ENCODE measurements at places on chromosomes 2 and 18. TPM values are rescaled to one million over a fixed set of nuclear protein-coding genes. Genes with fewer than 3 reads are reported as not detected.

The CCDC141 gene
- polyA plus RNA-seq: 15.2 TPM

The FLACC1 gene
- 0.88 TPM for polyA plus RNA-seq

The ALKAL2 gene
- polyA plus RNA-seq: 0.73 TPM

The NXPH2 gene
- not detected for polyA plus RNA-seq

The UBE2F gene
- polyA plus RNA-seq: 76.6 TPM

The SERPINB13 gene
- polyA plus RNA-seq: not detected

The ANO7 gene
- polyA plus RNA-seq: 0.61 TPM

The CRYGA gene
- not detected for polyA plus RNA-seq

The CFAP65 gene
- not detected for polyA plus RNA-seq

The KIF5C gene
- 0.44 TPM for polyA plus RNA-seq

The HRH4 gene
- polyA plus RNA-seq: not detected

The HMSD gene
- 0.03 TPM for polyA plus RNA-seq

The CHRND gene
- 0.03 TPM for polyA plus RNA-seq

- no peak for DNase-seq
Measured at GRCh38 chr2:176507786-176508185, 238.5 kb downstream of the MTX2 start.

DNA sequence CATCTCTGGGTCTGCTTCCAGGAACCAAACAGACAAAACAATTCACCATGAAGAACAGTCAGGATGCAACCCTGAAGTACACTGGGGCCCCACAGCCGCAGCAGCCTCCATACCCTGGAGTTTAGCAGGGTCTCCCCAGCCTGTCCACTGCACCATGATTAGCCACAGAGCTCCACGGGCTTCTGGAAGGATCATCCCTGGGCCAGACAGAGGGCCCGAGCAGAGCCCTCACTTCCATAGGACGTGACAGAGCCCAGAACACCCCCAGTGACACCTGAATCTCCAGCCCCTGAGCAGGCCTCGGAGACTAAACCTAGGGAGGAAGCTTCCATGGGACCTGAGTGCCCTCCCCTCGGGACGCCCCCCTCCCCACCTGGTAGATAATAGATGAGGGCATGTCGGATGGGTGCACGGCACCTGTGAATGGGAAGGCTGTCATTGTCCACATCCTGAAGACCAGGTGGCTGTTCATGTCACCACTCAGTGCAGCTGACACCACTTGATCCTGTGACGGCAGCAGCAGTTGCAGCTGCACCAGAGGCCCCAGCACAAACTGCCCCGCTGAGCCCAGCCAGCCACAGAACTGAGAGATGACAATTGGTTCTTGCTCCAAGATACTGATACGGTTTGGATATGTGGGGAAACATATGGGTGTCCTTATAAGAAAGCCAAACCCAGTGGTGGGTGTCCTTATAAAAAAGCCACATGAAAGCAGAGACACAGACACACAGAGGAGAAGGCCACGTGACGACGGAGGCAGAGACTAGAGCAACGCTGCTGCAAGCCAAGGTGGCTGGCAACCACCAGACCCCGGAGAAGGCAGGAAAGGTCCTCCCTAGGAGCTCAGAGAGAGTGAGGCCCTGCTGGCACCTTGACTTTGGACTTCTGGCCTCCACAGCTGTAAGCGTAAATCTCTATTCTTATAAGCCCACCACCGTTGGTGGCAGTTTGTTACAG, 23.2 kb downstream of the KIF1A start:
- DNase-seq: no peak

DNA sequence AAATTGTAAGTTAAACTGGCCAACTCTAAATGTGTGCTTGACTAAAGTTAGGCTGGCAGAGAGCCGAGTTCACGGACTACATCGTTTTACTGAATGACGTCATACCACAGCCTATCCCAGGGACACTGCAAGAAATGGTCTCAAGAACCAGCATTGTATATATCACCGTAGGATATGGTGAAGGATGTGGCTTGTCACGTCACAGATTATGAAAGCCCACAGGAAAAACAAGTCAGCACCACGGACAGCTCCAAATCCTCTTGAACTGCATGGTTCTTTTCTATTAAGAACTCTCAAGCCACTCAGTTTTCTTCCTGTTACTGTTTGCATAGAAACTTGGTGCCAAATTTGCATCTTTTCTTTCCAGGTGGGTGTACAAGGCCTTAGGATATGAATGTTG, 85.1 kb upstream of the ACAA2 start:
- DNase-seq: no peak

- no peak for DNase-seq
Measured at GRCh38 chr2:172734711-172735581, 699 bp upstream of the RAPGEF4 start.

- no peak for DNase-seq
Measured at GRCh38 chr18:7645756-7646155, 78.6 kb downstream of the PTPRM start.

- DNase-seq: peak; percentile 60
Measured at GRCh38 chr2:71548646-71549425, 95.5 kb downstream of the DYSF start.

DNA sequence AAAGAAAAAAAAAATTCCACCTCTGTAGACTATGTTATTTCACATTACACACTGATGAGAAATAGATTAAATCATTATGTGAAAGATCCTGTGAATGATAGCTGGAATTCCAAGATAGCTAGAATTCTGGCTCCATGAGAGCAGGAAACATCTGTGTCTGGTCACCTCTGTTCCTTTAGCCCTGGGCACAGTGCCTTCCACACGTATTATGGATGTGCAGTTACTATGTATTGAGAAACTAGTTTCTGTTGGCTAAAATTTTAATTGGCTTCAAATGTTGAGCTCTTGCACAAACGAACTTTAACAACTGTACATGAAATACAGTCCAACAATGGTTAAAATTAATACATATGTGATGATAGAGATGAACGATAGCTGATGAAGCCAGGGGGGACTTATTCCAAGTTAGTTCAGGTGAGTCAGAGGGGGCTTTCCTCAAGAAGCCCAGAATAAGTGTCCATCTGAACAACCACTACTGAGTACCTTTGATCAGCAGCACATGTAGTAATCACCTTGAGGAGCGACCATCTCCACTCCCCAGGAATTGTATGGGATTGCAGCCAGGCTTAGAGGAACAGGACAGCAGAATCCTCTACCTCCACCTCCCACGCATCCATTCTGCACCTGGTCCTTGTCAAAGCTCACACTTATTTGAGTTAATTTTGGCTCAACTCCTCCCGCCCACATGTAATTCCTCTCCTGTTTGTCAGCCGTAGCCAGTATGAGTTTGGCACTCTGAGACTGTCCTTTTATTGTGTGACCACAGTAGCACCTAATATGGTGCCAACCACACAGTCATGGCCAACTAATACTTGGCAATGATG, 68.6 kb downstream of the NABP1 start:
- DNase-seq: no peak

- DNase-seq: no peak
Measured at GRCh38 chr2:233015019-233015645, 2.1 kb upstream of the NGEF start.

DNA sequence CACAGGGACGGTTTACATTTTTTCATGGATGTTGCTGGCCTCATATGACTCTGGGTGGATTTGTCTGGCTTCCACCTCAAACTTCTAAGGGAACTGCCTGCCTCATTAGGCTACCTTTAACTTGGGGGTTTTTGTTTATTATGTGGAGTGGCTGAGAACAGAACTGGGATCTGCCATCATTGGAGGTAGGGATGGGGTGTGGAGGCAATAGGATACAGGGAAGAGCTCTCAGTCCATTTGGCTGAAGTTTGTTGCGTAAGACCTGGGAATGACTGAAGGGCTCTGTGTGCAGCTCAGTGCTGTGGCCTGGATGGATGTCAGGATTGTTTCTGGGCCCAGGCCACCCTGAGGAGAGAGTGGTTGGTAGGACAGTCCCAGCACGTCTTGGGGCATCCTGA, 31.2 kb downstream of the ASB1 start:
- no peak for DNase-seq

DNA sequence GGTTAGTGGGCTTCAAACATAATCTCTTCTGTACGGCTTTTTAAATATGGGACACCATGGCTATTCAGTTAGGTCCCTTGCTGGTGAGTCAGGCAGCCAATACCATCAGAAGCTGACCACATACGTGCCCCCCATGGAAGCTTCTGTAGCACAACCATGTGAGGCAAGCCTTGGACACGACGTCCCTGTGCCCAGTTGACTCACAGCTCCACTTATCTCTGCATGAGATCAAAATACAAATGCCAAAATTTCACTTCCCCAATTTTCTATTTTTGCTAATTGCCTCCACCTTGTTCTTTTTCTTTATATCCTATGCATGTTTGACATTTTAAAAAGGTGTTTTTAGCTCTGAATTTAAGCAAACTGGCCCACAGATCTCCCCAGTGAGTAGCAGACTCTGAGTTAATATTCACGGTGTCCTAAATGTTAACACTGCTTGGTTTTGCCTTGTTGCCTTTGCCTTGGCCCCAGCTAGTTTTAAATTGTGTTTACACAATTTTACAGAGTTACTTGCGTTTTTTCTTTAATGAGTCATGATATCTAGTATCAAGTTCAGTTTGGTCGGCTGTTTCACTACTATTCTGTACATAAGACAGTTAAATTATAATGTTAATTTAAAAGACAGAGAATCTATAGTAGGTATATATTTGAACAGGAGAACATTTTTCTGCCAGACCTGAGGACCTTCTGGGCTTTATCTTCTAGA, 77.5 kb downstream of the CDCA7 start:
- no peak for DNase-seq

- no peak for DNase-seq
Measured at GRCh38 chr18:75076286-75076685, 132.7 kb downstream of the PTGR3 start.

DNA sequence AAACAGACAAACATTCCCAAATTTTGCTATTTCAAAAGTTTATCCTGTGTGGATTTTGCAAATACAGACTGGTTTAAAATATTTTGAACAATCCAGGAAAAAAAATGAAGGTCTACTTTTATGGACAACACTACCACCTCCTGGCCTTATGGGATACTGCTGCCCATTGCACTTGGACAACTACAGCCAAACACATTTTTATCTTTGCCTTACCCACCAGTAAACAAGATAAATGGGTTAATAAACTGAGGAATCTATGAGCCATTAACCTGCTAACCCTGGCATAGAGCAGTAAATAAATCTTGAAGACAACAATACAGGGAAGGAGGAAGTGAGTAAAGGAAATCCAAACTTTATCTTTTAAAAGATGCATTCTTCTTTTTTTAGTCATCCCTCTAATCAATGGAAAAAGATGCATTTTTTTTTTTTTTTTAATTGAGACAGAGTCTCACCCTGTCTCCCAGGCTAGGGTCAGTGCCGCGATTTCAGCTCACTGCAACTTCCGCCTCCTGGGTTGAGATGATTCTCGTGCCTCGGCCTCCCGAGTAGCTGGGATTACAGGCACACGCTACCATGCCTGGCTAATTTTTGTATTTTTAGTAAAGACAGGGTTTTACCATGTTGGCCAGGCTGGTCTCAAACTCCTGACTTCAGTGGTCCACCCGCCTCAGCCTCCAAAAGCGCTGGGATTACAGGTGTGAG, 2.1 kb upstream of the SPIRE1 start:
- DNase-seq: peak; percentile 29

GRCh38 chr2:195848119-195848899, 191.3 kb downstream of the SLC39A10 start:
- no peak for DNase-seq

- no peak for DNase-seq
Measured at GRCh38 chr2:45572979-45573378, 38.1 kb downstream of the SRBD1 start.

GRCh38 chr2:202847693-202848524, 23.7 kb downstream of the ICA1L start:
- no peak for DNase-seq

- no peak for DNase-seq
Measured at GRCh38 chr2:45301307-45302277, 292.3 kb upstream of the SIX2 start.

GRCh38 chr2:180324182-180324581, 317.1 kb upstream of the CWC22 start:
- DNase-seq: no peak

GRCh38 chr18:57705832-57706595, 84.4 kb upstream of the NARS1 start:
- no peak for DNase-seq

- DNase-seq: no peak
Measured at GRCh38 chr2:239222312-239222660, 178.5 kb downstream of the HDAC4 start.

GRCh38 chr2:215693999-215694580, 258.2 kb upstream of the FN1 start:
- no peak for DNase-seq

DNA sequence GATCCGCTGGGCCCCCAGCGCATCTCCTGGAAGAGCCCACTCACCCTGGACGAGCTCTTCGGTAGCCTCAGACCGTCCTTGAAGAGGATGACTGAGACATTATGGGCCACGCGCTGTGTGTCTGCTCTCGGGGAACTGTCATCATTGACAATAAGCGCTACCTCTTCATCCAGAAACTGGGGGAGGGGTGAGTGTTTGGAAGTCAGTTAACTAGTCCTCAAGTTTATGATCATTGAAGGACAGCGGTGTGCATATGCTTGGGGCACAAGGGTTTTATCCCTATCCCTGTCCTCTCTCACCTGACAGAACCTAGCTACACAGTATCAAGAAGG, 586 bp downstream of the STK16 start:
- DNase-seq: no peak

DNA sequence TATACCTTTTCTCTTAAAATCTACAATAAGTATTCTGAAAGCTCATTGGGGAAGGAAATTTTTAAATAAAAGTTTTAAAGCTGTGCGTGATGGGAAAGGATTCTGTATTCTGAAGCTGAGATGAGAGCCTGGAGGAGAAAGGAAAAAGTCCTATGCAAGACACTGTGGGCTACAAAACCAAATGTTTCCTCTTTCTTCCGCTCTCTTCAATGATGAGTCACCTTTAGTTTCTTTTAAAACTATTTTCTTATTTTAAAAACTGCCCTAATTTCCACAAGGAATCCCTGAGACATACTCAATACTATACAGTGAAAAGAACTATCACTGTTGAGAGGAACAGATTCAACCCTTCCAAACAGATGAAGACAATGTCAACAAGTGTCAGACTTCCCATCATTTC, 87.4 kb downstream of the INO80D start:
- DNase-seq: no peak

GRCh38 chr2:42578621-42579020, 10.2 kb downstream of the MTA3 start:
- no peak for DNase-seq

GRCh38 chr2:114543236-114543766, 100.9 kb downstream of the DPP10 start:
- DNase-seq: no peak

- no peak for DNase-seq
Measured at GRCh38 chr2:143251681-143252080, 122.5 kb downstream of the ARHGAP15 start.
